GM20000 (cell line): ENCODE measurements at places on chromosomes 11 and 22.

DNA sequence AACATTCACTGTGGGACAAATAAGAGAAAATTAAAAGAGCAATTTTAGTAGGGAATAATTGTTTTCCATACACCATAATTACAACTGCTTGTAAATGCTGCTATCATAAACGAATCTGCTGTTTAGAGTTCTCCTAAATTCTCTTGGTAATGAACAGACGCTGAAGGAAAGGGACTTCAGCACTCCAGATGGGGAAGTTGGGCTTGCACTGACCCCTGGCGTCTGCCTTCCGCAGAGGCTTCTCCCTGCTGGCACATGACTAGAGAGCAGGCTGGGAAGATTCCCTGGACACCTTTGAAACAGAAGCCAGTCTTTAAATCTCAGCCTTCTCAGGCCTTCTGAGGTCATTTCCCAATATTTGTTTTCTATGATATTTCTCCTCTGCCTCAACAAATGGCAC, 84.1 kb downstream of the NXPE2 start:
- DNase-seq = peak; percentile 15

GRCh38 chr22:48366591-48366990, 1461.1 kb downstream of the BRD1 start:
- DNase-seq = no peak

- DNase-seq = no peak
Measured at GRCh38 chr11:7186676-7187075, 65.0 kb upstream of the SYT9 start.

DNA sequence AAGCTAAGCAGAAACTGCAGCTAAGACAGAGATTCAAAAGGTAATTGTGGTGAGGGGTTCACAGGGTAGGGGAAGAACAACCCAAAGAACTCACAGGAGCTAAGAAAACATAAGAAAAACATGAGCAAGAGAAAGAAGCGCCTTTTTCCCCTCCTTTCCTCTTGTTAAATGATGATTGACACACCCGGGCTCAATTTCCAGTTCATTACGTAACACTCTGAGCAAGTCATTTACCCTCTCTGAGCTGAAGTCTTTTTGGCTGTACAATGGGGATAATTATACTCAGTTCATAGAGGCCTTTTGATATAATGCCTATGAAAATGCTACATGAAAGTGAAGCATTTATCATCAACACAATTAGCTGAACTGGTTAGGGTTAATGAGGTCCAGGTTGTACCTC, 17.2 kb downstream of the LRP4 start:
- DNase-seq = no peak

- DNase-seq = no peak
Measured at GRCh38 chr22:45638834-45639746, 32.5 kb upstream of the ATXN10 start.

GRCh38 chr22:45535290-45535689, 32.6 kb downstream of the FBLN1 start:
- no peak for DNase-seq

DNA sequence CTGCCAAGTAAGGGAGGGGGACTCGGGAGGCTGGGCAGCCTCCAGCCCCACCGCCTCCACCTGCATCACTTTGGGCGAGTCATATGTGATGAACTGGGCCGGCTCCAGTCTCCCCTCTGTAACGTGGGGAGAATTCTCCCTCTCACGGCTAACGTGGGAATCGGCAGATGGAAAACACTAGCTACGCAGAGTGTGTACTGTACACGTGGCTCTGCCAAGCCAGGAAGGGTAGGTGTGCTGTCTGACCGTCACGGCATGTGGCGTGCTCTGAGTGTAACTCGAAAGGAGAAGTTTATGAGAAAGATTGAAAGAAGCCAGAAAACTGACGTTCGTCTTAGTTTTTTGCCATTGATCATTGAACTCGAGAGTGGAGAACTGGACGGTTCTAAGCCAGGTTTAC, 13.7 kb downstream of the TRMU start:
- no peak for DNase-seq

DNA sequence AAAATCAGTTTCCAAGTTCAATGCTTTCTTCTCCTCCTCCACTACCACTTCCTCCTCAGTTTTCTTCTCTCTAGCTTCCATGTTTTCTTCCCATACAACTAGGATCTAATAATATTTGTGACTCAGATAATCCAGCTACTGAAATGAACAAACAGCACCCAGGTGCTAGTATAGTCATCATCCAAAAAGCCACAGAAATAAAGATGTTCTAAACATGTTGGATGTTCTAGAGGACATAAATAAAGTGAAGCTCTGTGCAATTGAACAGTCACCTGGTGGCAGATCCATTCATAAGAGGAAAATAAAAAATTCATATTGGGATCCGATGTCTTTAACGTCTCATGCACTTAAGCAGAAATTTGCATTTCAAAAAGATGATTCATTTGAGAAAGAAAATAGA, 142.8 kb downstream of the ENTHD1 start:
- no peak for DNase-seq

- no peak for DNase-seq
Measured at GRCh38 chr11:108906329-108906728, 241.5 kb downstream of the DDX10 start.

DNA sequence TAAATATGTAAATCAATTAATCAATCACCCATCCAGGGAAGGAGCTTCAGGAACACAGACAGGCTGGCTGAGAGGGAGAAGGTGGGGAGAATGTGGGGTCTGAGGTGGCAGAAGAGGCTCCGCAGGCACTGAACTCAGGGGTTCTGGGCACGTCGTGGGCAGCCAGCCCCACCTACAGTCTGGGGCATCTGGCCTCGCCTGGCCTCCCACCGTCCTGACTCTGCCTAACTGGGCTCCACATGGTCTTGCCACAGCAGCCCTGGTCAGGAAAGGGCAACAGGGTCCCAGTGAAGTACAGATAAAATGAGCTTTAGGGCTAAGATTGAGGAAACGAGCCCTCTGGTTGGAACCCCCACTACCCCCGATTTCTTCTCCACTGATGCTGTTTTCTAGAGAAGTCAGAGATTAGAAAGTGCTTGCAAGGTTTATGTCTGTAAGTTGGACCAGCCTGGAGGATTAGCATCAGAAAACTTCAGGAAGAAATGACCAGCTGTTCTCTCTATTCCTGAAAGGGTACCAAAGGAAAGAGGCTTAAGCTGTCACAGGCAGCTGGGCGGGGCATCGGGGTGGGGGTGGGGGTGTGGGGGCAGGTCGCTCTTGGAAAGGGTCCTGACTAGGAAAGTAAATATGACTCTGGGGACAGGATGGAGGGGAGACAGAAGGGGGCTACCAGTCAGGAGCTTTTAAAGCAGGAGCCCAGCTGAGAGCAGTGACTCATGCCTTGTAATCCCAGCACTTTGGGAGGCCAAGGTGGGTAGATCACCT, 261.7 kb downstream of the BUD13 start:
- DNase-seq = no peak

GRCh38 chr11:1920128-1920908, 815 bp downstream of the TNNT3 start:
- DNase-seq = peak; percentile 24

DNA sequence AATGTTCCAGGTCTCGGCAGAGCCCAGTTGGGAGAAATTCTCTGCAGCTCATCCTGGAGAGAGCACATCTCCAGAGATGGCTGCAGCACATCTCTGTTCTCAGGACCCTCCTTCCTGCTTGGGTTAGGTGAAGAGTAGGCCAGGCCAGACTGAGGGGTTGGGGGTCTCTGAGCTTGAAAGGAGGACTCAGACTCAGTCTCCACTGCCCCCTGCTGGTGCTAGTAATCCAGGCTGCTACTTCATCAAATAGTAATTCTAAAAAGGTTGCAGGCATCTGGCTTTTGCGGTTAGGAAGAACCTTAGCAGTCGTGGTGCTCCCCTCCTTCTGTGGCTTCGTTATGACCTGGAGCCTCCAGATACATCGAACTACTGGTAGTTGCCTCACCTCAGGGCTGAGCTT, 9.7 kb downstream of the TUB start:
- peak; percentile 42 for DNase-seq

- DNase-seq = no peak
Measured at GRCh38 chr11:70415642-70416395, 17.5 kb downstream of the CTTN start.

GRCh38 chr22:26404851-26405421, 24.1 kb upstream of the ASPHD2 start:
- no peak for DNase-seq

GRCh38 chr11:6486938-6487337, 5.6 kb downstream of the TIMM10B start:
- no peak for DNase-seq

- no peak for DNase-seq
Measured at GRCh38 chr22:23192133-23192532, 11.8 kb downstream of the BCR start.

GRCh38 chr11:78040691-78041379, 17.8 kb upstream of the KCTD14 start:
- no peak for DNase-seq

GRCh38 chr22:37918580-37919270, 12.6 kb downstream of the MICALL1 start:
- DNase-seq = no peak

DNA sequence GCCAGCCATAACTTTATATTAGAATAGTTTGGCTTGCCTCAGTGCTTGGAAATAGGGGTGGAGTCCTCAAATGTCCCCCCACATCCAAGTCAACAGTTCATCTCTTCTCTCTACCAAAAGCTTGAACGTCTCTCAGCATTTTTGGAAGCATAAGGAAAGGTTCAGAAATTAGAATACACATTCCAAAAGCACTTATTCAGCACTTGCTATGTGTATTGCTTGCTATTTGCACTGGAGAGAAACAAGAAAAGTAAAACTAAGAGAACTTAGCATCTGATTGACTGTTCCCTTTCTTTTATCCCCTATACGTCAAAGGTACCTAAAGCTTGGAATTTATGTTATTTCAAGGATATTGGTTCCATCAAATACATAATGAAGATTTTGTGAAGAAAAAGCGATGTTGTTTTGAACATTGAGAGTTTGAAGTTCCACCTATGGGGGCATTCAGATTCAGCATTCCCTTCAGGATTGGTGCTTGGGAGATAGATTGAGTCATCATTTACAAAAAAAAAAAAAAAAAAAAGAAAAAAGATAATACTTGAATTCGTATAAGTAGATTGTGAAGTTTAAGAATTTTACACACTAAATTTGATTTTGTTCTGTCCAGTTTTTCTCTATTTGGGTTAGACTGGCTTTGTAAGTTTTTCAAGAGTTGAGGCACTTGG, 1.3 kb downstream of the TBRG1 start:
- no peak for DNase-seq

GRCh38 chr11:64176751-64177150, 9.2 kb upstream of the STIP1 start:
- no peak for DNase-seq

- DNase-seq = no peak
Measured at GRCh38 chr22:29607426-29607825, 4.0 kb downstream of the NF2 start.

- peak; percentile 52 for DNase-seq
Measured at GRCh38 chr22:23850136-23850611, 7.5 kb upstream of the SLC2A11 start.

DNA sequence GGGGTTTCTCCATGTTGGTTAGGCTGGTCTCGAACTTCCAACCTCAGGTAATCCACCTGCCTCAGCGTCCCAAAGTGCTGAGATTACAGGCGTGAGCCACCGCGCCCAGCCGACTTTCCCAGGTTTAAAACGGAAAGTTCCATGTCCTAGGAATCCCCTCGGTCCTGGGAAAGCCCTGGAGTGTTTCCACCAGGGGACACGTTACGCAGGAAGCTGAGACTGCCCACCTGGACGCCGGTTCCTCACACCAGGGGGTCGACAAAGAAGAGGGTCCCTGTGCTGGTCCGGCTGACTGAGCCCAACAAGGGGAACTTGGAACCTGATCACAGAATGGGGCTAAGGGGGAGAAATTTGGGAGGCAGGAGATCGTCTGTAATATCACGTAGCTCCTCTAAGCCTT, 3.5 kb upstream of the B4GALNT4 start:
- DNase-seq = no peak

DNA sequence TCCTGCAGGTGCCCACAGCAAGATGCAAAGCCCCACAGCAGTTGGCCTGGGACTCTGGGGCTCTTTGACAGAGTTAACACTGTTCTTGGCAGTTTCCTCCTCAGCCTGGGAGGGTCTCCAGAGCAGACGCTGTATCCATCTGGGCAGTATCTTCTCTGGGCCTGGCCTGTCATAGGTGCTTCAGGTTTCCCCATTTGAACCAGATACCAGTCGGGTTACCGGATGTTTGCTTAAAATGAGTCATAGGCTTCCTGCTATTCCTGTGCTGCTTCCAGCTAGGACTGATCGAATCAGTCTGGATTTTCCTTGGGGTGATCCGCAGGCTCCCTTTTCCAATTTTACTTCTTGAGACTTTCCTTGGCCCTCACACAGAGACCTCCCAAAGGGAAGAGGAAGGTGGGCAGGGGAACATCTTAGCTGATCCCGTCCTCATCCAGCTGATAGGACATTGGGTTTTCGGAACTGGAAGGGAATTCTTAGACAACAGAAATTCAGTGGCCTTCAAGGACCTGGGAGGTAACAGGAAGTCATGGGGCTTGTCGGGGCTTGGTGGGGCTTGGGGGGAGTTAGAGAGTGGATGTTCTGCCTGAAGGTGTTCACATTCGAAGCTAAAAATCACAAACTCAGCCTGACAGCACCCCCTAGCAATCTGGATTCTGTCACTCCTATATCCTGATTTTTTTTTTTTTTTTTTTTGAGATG, 2.4 kb upstream of the RANGAP1 start:
- no peak for DNase-seq

DNA sequence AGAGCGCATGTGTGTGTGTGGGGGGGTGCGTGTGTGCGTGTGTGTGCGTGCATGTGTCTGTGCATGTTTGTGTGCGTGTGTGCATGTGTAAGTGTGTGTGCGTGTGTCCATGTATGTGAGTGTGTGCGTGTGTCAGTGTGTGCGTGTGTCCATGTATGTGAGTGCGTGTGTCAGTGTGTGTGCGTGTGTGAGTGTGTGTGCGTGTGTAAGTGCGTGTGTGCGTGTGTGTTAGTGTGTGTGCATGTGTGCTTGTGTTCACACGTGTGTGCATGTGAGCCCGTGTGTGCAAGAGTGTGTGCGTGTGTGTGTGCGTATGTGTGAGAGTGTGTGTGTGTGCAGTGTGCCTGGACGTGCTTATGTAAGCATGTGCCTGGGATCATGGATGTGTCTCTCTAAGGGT, 14.7 kb upstream of the APOL6 start:
- DNase-seq = no peak

DNA sequence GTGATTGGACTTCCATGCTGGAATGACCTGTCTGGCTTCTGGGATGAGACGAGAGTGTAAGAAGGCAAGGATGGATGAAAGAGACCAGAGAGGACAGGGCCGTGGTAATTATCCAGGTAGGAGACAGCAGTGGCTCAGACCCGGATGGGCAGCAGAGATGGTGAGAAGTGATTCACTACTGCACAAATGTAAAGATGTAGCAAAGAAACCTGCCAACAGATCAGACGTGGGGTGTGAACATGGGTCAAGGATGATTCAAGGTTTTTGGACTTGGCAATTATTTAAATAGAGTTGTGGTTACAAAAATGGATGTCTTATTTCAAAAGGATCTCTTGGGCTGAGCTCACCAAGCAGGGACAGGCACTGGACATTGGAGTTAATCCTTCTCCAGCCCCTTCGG, 32.7 kb downstream of the RIBC2 start:
- DNase-seq = no peak
